Activated naive CD4-positive, alpha-beta T cell (primary cell): ENCODE measurements at places on chromosomes 6 and 20.

DNA sequence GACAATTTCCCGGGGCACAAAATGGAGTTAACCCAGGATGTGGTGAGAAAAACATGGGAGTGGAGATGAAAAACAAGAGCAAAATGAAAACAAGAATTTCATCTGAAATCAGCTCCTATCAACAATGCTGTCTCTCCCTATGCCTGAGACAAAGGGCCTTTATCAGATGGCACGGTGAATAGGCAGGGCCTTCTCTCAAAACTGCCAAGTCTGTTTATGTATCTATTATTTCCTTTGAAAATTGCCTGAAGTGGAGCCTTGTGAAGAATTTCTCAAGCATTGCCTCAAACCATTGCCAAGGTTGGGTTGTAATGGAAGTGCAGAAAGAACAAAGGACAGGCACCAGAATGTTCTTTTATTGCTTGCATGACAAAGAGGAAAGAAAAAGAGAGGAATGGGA is 74.7 kb downstream of the BTBD3 start:
- no peak for DNase-seq

GRCh38 chr6:22699151-22699550 is 129.8 kb downstream of the HDGFL1 start:
- no peak for DNase-seq

- DNase-seq, result no peak
Observed at GRCh38 chr6:30830438-30830837, 53.9 kb upstream of the DDR1 start.

- no peak for DNase-seq
Observed at GRCh38 chr6:128993166-128993565, 110.2 kb downstream of the LAMA2 start.

- no peak for DNase-seq
Observed at GRCh38 chr20:62159839-62160238, 16.3 kb downstream of the SS18L1 start.

DNA sequence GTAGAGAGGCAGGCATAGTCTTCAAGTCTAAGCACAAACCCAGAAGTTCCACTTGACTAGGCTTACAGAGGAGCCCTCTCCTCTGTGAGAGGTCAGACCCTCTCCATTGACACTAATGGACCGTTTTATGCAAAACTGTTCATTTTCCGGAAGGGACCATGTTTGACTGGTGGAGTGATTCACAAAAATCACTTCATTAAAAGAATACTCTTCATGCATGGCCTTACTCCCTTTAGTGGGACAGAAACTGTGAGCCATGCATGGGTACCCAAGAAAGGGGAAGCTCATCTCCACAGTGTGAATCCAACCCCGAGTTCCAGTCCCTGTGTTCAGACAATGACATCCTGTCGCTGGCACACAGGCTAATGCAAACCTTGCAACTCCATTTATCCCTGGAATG is 63.2 kb downstream of the OLIG3 start:
- DNase-seq, result no peak

DNA sequence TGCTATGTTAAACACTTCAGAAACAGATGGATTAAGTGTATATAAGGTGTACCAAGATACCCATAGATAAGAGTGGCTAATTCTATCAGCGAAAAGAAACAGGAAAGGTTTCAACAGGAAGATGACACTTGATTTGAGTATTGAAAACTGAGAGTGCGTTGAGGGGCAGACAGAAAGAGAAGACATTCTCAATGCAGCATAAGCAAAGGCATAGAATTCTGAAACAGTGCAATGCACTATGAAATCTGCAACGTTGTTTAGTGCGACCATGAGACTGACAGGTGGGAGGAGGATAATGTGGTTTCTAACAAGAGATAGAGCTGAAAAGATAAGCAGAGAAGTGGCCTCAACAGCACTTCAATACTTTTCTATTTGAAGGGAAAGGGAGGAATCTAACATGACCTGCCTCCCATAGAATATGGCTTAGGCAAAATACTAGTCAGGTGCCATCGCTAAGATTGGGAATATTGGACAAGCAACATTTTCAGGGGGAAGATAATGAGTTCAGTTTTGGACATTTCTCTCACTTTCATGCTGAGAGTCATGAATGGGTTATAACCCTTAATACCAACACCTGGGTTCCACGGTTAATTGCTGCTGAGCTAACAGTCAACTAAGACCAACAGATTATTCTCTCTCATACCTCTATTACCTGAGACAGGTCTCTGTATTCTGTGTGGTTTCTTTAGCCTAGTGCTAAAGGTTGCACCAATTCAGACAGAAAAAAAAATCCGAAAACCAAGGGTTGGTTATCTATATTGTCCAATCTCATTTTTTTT is 312.9 kb upstream of the ARID1B start:
- no peak for DNase-seq

- no peak for DNase-seq
Observed at GRCh38 chr6:112886415-112886814, 539.3 kb downstream of the RFPL4B start.

GRCh38 chr6:111715321-111715720 is 109.6 kb upstream of the TRAF3IP2 start:
- no peak for DNase-seq

DNA sequence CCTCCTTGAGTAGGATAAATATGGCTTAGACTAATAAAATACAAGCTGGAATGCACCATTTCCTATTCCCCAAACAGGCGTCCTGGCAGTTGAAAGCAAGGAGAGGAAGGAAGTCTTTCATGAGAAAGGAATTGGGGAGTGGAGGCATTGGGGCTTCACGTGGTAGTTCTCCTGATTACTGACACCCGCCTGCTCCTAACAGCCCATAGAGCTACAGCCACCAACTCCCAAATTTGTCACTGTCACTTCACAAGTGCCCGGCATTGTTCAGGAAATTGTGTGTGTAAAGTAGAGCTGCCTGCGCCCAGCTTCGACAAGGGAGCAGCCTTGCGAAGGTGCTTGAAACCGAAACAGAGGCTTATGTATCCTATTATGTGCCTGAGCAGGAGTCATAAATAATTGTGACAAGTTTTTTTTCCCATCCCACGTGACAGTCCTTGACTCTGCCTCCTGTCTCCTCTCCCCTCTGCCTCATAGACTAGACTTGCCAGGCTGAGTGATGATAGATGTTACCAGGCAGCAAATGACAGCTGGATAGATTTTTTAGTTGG is 301.7 kb upstream of the ZFP64 start:
- no peak for DNase-seq

GRCh38 chr6:131101911-131102680 is 33.2 kb upstream of the AKAP7 start:
- DNase-seq, result no peak

DNA sequence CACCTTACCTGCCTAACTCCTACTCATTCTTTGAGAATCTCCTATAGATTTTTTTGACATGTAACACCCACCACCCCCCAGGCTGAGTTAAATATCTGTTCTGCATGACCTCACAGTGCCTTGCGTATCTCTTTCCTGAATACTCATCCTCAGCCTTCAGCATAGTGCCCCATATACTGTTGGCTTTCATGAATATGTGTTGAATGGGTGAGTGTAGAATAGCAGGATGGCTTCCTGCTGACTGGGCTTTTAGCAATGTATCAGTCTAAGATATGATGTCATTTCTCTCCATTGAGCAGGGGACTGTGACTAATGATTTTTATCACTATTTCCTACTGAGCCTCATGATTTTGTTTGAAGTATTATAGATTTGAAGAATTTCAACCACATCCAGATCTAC is 361.6 kb upstream of the MARCKS start:
- no peak for DNase-seq

GRCh38 chr20:46779831-46780230 is 70.4 kb downstream of the SLC2A10 start:
- DNase-seq, result no peak

DNA sequence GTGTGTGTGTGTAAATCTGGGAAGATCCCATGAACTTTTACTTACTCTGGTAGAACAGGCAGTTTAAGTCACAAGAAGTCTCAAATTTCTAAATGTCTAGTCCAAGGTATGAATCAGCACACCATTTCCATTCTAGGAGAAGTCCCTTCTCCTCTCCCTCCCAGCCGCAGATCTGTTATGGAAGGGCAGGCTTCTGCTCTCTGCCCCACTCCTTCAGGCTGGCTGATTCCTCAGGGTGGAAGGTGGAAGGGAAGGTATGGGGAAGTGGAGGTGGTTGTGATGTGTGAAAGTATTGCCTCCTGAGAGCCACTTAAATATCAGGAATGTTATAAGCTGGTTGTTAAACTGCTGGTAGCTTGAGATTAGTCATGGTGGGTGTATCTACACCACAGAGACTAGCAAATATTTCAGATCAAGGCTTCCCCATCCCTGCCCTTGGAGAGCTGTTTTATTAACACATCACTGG is 44.5 kb upstream of the LAMA4 start:
- DNase-seq, result no peak

GRCh38 chr20:1327827-1328679 is 886 bp downstream of the SDCBP2 start:
- no peak for DNase-seq

GRCh38 chr6:71383476-71383875 is 94.9 kb downstream of the OGFRL1 start:
- DNase-seq, result no peak

GRCh38 chr6:68710916-68711315 is 75.8 kb downstream of the ADGRB3 start:
- DNase-seq, result no peak

GRCh38 chr20:20664795-20665589 is 47.5 kb downstream of the RALGAPA2 start:
- DNase-seq, result no peak

- no peak for DNase-seq
Observed at GRCh38 chr6:119483908-119484307, 134.3 kb upstream of the MAN1A1 start.

GRCh38 chr20:33773412-33774089 is 37.6 kb upstream of the CHMP4B start:
- DNase-seq, result no peak

DNA sequence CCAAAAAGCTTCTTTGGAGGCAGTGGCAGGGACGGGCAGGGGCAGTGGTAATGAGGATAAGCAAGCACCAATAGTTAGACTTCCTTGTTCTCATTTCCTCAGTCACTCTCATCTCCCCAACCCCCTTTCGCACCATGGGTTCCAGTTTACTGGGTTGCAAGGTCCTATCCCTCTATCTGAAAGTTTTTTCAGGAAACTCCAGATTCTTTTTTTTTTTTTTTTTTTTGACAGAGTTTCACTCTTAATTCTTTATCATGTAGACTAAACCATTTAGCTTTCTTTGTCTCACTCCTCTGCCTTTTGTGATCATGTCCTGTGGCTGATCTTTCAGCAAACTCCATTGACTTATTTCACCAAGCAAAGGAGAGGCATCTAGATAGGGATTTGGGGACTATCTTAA is 51.4 kb upstream of the GMDS start:
- DNase-seq, result no peak

- no peak for DNase-seq
Observed at GRCh38 chr6:140830666-140831065, 1302.1 kb upstream of the GJE1 start.

DNA sequence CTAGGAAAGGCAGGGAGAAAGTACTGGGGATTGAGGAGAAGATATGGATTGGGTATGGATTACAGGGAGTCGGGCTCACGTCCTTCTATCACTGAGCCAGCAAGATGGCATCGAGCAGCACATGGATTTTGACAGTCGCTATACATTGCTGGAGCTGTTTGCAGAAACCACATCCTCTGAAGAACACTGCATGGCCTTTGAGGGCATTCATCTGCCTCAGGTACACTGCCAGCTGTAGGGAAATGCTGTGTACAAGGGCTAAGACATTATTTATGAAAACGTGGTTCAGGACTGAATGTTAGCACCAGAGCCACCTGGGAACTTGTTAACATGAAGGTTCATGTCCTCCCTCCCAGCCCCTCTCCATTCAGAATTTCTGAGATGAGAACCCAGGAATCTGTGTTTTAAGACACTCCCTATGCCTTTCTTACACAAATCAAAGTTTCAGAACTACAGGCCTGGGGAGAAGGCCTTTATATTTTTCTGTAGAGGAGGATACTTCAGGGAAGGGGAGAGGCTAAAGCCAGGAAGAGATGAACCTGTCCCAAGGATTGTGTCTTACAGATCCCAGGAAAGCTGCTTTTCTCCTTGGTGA is 3.5 kb downstream of the CUL9 start:
- no peak for DNase-seq

DNA sequence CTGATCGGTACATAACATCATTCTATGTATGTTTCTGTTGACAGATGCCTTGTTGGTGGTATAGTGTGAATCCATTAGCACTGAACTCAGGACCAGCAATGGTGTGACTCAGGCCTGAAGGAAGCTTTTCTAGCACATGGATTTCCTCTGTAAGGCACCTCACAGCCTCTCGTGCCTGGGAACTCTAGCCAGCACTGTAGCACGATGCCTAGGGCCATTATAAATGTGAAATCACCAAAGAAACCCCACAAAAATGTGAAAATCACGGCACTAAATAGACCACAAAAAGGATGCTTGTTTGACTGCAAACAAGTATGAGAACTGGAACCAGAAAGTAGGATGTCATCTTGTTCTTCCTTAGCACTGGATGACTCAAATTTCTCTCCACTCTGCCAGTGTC is 63.7 kb upstream of the NKX2-2 start:
- DNase-seq, result no peak

DNA sequence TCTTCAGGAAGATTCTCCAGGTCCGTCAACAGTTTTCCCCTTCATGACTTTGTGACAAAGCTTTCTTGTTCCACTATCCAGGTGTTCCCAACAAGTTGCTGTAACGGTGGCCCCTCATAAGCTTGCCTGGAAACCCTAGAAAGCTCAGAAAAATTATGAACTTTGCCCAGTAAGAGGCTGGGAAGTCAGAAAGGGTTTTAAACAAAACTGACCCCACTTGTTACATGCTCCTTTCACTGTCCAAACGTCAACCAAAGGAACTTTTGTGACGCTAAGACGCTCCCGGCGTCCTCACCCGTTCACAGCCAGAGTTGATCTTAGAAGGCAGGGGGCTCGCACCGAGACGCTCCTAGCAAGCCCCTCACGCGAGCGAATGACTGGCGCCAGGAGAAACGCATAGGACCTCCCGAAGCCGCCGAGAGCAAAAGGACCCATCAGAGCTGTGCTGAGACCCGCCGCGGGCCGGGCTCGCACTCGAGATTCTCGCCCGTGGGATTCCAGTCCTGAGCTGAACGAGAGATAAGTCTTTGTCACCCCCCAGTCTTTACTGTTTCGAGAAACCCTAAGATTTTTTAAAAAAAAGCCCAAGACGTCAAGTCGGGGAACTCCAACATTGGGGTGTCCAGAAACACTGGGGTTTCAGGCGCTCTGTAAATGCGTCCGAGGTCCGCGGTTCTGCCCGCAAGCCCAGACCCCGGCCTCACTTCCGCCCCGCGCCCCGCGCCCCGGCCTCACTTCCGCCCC is 544 bp upstream of the ACAT2 start:
- no peak for DNase-seq

GRCh38 chr20:58555078-58555765 is 40.0 kb upstream of the APCDD1L start:
- no peak for DNase-seq

- DNase-seq, result no peak
Observed at GRCh38 chr6:147991961-147992360, 350.7 kb upstream of the SASH1 start.
